ENCODE measurements at places on chromosomes 2 and 18.

- DNase-seq, result no peak
Measured at GRCh38 chr2:121398853-121399252, 113.9 kb upstream of the TFCP2L1 start.

DNA sequence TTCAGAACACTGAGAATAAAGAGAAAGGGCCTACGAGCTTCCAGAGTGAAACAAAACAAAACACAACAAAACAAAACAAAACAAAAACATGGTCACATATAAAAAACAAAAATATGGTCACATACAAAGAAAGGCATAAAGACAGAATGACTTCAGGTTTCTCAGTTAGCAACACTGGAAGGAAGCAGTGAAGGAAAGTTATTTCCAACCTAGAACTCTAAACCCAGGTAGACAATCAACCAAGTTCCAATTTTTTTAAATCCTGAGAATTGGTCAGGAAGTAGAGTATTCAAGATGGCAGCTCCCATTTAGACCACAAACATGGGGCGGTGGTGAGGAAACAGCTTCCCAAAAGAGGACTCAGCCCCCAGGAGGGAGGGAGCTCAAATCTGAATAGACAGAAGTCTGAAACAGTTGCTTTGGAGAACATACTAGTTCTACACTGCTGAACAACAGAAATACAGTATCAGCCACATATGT is 9.1 kb downstream of the DRC1 start:
- no peak for DNase-seq

DNA sequence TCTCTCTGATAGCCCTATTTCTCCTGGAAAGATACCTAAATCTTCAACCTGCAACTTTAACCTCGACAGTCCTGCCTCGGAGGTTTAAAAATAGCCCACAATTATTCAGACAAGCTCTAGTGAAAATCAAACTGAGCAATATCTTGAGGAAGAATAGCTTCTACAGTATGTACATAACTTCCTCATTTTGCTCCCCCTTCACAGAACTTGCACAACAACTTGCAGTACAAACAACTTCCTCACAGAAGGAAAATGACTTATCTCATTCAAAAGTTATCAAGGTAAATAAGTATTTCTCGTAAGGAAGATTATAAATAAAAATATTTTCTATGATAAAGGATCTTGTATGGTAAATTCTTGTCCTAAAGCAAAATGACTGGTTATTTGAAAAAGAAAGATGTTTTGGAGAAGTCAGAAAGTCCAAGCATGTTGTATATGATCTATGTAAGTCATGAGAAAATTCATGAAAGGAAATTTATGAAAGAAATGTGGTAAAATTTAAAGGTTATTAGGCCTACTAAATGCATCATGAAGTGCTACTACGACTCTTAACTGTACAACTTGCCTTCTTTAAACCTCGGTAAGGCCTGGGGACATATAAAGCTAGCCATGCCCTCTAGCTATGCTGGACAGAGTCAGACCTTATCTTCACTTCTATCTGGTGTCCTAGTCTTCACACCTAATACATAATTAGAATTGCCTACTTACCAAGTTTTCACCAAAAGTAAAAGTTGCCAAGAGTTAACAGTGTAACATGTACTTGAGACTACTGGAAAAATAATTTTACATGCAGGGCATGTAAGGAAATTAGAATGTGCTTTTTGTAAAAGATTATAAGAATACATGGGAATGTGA is 394.5 kb downstream of the DLGAP1 start:
- no peak for DNase-seq

- DNase-seq, result no peak
Measured at GRCh38 chr2:230124757-230125431, 56.2 kb upstream of the SLC16A14 start.

- DNase-seq, result no peak
Measured at GRCh38 chr2:1717113-1717512, 27.2 kb downstream of the PXDN start.

GRCh38 chr2:101704046-101704466 is 6.5 kb downstream of the MAP4K4 start:
- no peak for DNase-seq

DNA sequence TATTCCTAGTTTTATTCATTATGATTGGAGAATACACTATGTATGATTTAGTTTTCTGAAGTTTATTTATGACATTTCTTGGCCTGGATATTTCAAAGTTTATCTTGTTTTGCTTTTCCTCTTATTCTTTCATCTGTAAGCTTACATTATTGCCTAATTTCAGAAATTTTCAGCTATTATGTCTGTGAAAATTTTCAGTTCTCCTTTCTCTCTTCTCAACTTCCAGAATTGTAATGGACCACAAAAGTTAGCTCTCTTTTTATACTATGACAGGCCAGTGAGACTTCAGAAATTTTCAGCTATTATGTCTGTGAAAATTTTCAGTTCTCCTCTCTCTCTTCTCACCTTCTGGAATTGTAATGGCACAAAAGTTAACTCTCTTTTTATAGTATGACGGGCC is 97.2 kb upstream of the SCN7A start:
- DNase-seq, result no peak

- no peak for DNase-seq
Measured at GRCh38 chr2:75894170-75894569, 183.5 kb upstream of the GCFC2 start.

DNA sequence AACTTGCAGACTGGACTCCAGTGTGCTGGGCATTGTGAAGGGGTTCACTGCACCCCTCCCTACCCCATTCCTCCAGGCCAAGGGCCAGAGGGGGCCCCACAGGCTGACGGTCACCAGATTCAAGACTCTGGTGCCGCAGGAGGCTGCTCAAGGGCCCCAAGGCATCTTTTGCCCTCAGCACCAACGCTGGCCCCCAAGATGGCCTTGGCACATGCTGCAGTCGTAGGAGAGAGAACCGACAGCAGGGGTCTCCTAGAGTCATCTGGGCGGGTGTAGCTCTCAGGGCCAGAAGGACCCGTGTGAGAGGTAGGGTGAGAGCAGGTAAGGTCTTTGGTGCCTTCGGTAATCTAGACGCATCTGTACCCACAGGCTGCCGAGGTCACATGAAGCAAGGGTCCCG is 18.7 kb upstream of the ODC1 start:
- no peak for DNase-seq

DNA sequence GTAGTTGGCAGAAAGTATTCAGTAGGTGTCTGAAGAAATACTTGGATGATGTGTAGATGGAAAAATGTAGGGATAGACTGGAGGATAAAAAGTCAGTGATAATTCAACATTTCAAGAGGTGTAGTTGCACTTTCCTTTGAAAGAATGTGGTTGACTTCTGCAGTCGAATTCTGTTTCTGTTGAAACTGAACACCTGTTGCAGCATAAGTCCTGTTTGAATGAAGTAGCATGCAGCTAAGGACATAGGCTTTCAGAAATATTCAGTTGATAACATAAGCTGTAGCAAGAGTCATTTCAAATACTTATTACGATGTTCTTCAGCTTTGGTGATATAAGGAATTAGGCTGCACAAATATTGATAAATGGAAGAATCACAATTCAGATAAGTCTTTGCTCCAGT is 337.9 kb upstream of the LRRTM1 start:
- DNase-seq, result no peak

DNA sequence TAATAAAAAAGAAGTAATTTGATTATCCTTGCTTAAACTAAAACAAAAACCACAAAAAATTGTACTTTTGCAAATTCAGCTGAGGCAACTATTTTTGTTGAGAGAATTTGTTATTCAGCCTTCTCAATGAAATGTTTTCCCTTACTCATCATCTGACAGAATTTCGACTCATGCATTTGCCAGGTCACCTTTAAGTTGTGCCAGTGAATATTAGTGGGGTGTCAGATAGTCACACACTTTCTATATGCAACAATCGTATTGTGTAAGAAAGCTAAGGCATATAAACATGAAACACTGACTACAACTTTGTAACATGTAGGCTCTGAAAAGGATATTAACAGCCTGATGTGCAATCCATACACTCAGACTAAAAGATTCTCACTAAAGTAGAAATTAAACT is 1653.1 kb upstream of the SLC39A10 start:
- DNase-seq, result no peak

DNA sequence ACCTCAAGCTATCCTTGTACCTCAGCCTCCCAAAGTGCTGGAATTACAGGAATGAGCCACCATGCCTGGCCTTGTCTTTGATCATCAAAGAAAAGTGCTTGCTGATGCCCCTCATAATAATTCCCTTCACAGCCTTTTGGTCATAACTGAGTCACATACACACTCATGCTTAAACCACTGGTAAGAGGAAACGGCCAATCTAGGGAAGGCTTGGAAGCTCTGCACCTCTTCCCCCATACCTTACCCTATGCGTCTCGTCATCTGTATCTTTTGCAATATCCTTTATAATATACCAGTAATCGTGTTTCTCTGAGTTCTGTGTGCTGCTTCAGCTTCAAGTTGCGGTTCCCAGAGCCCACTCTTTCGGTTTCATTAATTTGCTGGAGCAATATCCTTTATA is 4.8 kb upstream of the RNF138 start:
- DNase-seq, result no peak

DNA sequence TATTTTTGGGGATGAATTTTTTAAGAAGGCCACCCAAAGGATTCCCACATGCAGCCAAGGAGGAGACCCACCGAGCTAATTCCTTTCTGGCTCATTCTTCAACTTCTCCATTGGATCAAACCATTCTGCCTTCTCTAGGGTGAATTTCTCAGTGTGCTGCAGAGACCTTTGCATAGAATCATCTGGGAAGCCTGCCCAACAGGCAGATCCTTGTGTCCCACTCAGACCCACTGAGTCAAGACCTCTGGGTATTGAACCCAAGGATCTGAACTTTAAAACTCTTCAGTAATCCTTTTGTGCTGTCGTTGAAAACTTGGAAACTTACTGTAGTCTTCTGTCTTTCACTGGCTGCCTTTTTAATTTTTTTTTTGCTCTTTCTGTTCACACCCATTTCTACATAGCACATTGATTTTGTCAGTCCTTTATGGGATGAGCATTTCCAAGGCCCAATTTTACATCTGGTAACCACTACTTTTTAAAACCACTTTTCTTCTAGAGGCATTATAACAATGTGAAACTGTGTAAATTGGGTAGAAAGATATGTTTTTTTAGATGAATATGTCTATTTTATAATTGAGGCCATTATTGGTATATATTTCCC is 120.2 kb downstream of the TSN start:
- DNase-seq, result no peak

- DNase-seq, result peak; percentile 41
Measured at GRCh38 chr2:234329202-234329960, 167.5 kb downstream of the ARL4C start.

GRCh38 chr18:80200932-80201672 is 46.2 kb downstream of the PARD6G start:
- DNase-seq, result peak; percentile 57

DNA sequence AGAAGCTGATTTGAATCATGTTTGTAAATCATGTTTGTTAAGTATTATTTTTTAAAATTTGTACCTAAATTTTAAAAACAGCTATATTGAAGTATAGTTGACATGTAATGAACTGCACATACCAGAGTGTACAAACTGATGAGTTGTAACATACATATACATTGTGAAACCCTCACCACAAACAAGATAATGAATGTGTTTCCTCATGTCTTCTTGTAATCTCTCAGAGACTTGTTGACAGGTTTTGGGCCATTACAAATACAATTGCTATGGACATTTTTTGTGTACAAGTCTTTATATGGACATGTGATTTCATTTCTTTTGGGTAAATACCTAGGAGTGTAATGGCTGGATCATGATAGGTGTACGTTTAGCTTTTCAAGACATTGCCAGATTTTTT is 21.5 kb downstream of the WDR43 start:
- no peak for DNase-seq

GRCh38 chr2:11102956-11103860 is 52.1 kb upstream of the SLC66A3 start:
- no peak for DNase-seq

DNA sequence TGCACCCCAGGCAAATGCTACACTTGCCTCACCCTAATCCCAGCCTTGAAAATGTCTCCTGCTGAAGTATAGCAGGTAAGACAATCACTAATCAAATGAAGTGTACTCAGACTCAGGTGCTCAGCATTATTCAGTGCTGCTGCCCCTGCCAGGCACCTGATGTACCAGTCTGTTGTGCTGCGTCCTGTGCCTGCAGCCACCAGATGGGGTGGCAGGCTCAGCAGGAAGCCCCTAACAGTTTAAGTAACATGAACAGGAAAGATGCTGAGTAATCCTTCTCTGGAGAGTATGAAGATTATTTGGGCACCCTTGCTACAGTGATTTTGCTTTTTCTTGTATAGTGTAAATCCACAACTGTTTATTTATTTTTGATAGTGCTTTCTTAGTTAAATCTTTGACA is 69.1 kb downstream of the TACR1 start:
- no peak for DNase-seq

- no peak for DNase-seq
Measured at GRCh38 chr2:191565647-191566198, 112.2 kb upstream of the NABP1 start.

DNA sequence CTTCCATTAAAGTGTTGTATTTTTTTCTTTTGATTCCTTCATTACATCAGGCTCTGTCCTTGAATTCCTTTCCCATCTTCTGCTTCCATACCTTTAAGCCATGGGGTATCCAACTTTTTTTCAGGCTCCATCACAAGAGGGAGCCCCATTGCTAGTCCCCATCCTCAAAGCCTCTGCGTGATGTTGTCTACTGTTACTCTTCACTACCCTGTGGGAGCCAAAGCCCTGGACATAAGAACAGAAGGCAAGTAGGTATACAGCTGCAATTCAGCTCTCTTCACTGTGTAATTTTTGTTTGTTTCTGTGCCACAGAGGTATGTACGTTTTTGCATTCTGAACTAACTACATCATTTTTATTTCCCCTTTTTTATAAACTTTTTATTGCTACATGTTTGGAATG is 36.6 kb upstream of the CCNYL1 start:
- DNase-seq, result no peak

DNA sequence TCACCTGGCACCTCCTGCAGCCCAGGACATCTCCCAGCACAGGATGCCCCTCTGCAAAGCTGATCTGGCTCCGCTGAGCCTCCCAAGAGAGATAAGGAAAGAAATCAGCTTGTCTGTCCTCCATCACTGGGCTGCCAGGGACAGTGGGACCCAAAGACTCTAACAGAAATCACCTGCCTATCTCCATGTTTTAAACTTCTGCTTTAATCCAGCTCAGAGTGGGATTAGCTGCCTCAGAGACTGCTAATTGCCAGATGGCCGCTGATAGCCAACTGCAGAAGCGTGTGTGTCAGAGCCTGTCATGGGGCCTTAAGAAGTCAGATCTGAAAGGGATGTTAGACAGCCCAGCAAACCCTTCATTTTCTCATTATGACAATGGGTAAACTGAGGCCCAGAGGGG is 389.4 kb upstream of the KLHL29 start:
- no peak for DNase-seq

- DNase-seq, result no peak
Measured at GRCh38 chr2:120860579-120860922, 124.9 kb downstream of the GLI2 start.

DNA sequence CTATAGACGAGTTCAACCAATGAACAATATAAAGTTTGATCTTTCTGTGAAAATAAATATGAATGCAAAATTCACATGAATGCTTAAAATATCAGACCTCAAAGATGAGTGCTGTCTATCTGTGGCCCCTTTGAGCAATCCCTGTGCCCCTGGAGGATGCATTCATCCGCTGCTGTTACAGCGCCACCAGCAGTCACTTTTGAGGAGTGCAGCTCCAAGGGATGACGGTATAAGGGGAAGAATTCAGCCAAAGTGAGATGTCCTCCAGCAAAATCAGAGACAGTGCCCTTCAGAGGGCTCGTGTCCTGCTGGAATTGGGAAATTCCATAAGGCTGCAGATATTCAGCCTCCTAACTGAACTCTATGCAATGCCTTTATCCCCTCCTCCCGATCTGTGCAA is 12.0 kb upstream of the CHRNA1 start:
- no peak for DNase-seq

All from SHP77 (cell line).